CD4-positive, alpha-beta T cell treated with Interleukin-10 for 1 hour (primary cell): ENCODE measurements at places on chromosomes 3 and 15.

GRCh38 chr15:80114114-80114513 lies 38.7 kb upstream of the FAH start:
- no peak for DNase-seq

- no peak for DNase-seq
These were observed 114.8 kb downstream of the NR2E3 start for GRCh38 chr15:71925145-71925544.

- no peak for DNase-seq
These were observed 445.1 kb upstream of the RBMS3 start for GRCh38 chr3:28835751-28836150.

- DNase-seq = no peak
These were observed 392.9 kb upstream of the ROBO2 start for GRCh38 chr3:76646921-76647562.

GRCh38 chr3:10332481-10333348 lies 11.8 kb upstream of the SEC13 start:
- no peak for DNase-seq

DNA sequence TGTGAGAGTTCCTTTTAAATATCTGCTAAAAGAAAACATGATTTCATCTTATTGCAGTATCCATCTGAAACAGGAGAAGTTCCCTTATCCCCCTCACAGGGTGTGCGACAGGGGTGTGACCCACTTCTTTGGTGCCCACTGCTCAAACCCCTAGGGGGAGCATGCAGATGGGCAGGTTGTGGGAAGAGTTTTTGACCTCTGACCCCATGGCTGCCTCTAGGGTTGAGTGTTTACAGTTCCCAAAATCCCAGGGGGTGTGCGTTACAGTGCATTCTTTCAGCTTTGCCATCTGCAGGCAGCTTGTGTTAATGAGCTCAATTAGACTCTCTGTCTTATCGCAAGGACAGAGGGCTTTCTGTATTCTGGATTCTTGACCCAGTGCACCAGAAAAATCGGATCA lies 443.2 kb upstream of the FRG2C start:
- DNase-seq = no peak

GRCh38 chr3:154025007-154025406 lies 96.2 kb upstream of the ARHGEF26 start:
- DNase-seq = no peak

DNA sequence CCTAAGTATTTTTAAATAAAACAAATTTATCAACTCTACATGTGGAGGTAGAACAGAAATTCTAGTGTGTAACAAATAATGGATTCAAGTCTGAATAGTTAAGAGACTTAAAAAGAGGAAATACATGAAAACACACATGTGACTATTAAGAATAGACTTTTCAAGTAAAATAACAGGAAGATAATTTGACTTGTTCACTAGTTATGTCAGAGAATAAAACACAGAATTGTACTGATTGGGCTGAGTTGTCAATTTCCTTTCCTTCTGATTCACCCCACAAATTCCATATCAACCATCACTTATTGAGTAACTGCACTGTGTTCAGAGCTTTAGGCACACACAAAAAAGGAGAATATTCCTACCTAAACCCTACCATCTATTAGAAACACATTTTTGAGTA lies 557.2 kb downstream of the TUSC7 start:
- DNase-seq = no peak

DNA sequence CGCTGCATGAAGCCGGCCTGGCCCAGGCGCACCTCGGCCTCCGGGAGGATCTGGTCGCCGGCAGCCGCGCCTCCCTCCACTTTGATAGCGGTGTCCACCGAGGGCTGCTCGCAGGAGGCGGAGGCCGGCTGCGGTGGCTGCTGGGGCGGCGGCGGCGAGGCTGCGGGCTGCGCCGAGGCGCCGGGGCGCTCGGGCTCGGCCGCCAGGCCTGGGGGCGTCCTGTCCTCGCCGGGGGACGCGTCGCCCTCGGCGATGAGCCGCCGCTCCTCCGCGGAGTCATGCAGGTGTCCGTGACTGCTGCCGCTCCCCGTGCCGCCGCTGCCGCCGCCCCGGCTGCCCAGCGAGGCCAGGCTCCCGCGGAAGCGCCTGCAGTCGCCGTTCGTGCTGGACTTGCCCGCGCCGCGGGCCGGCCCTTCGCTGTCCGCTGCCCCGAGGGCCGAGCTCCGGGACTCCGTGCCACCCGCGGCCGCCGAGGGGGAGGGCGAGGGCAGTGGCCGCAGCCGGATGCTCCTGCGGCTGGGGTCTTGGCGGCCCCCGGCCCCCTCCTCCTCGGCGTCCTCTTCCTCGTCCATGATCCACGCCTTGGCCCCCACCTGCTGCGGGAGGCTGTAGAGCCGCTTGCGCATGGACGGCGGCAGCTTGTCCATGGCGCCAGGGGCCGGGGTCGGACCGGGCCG lies 996 bp downstream of the HCN4 start:
- no peak for DNase-seq

GRCh38 chr3:71055257-71056001 lies 528.1 kb downstream of the FOXP1 start:
- no peak for DNase-seq

DNA sequence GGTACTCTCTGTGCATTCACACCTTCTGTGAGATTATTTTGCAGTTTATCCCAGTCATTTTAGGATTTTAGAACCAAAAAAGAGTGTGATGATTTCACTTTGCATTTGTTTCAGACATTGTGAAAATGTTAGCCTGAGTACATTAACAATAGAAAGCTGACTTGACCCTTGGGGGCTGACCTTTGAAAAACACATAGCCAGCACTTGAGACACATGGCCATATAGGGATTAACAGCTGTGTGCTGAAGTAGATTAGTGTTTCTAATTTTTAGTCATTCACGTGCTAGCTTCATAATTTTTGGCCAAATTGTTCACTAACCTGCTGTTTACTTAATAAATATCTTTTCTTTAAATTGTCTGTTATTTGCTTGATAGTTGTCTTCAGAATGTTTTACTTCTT lies 3.5 kb downstream of the FEM1B start:
- no peak for DNase-seq

- DNase-seq = no peak
These were observed 5.4 kb downstream of the BTBD1 start for GRCh38 chr15:83061680-83062079.

DNA sequence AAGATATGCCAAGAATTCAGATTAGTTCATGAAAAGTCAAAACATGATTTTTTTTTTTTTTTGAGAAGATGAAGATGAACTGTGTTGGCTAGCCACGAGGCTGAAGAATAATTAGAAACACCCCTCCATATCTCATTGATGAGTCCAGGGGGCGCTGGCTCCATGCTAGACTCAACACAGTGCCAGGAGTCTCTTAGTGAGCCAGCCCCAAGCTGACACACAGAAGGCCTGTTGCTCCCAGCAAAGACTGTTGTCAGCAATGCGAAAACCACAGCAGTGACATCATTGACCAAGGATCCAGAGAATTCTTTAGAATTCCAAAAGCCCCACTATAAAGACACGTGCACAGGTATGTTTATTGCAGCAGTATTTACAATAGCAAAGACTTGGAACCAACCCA lies 185.2 kb downstream of the ANXA2 start:
- DNase-seq = no peak

- DNase-seq = no peak
These were observed 42.9 kb upstream of the ZNF710 start for GRCh38 chr15:89958107-89958805.

DNA sequence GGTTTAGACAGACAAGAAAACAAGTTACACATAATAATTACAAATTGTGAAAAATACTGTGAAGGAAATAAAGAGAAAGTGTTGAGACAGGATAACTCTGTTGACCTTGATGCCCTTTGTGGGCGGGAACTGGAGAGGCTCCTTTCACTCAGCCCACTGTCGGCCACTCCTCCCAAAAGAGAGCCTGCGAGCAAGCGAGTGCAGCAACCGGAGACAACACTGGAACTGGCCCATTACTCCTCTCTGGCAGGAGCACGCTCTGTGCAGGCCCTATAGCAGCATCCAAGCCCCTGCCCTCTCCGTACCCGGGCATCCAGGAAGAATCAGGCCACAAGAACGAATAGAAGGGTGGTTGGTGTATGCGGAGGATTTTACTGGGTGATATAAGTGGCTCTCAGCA lies 16.2 kb upstream of the DUT start:
- no peak for DNase-seq

GRCh38 chr15:72971766-72972165 lies 80.5 kb upstream of the NEO1 start:
- no peak for DNase-seq

- no peak for DNase-seq
These were observed 22.6 kb downstream of the CIP2A start for GRCh38 chr3:108566599-108566998.

DNA sequence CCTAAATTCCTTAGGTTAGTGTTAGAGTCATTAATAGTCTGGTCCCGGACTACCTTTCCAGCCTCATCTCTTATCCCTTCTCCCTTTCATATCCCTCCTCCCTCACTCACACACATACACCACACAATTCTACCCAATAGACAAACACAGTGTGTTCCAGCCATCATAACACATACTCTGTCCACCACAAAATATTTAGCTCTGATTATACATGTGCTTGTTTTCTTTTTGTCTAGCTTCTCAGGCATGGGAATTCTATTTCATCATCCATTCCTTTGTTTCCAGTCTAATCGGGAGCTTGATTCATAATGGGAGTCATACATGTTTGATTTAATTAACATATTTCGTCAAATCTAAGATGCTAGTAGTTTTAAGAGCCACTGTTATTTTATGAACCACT lies 161.8 kb upstream of the BFSP2 start:
- no peak for DNase-seq

DNA sequence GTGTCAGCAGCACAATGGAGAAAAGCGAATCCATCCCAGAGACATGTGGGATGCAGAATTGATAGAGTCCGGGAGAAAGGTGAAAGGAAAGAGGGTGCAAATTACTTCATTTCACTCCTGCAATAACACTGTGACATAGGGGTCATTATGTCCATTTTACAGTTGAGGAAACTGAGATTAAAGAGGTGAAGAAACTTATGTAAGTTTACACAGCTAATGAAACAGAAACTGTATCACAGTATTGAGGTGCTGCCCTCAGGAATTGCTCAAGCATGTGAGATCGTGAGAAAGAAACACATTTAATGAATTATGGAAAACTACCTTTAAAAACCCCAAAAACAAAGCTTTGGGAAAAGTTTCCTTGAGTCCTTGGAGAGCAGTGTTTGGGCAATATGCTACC lies 103.6 kb upstream of the PFN2 start:
- no peak for DNase-seq

DNA sequence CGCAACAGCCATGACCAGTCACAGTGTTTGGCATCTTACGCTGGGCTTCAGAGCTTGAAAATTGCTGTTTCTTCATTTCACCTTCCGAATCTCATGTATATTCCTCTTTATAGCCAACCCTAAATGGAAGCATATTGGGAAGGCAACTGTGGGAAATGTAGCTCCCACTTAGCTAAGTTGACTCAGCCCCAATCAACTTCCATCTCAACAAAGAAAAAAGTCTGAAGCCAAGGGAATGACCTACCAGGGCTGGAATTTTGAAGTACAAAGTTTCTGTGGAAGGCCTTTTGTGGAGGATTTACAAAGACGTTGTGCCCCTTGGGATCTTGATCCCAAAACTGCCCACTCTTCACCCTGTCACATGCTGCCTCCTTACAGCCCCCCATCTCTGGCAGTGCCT lies 85.2 kb upstream of the OXTR start:
- DNase-seq = no peak

- DNase-seq = no peak
These were observed 25.2 kb downstream of the TRIM71 start for GRCh38 chr3:32842987-32843386.

GRCh38 chr3:78913711-78914110 lies 854.1 kb downstream of the ROBO1 start:
- DNase-seq = no peak

DNA sequence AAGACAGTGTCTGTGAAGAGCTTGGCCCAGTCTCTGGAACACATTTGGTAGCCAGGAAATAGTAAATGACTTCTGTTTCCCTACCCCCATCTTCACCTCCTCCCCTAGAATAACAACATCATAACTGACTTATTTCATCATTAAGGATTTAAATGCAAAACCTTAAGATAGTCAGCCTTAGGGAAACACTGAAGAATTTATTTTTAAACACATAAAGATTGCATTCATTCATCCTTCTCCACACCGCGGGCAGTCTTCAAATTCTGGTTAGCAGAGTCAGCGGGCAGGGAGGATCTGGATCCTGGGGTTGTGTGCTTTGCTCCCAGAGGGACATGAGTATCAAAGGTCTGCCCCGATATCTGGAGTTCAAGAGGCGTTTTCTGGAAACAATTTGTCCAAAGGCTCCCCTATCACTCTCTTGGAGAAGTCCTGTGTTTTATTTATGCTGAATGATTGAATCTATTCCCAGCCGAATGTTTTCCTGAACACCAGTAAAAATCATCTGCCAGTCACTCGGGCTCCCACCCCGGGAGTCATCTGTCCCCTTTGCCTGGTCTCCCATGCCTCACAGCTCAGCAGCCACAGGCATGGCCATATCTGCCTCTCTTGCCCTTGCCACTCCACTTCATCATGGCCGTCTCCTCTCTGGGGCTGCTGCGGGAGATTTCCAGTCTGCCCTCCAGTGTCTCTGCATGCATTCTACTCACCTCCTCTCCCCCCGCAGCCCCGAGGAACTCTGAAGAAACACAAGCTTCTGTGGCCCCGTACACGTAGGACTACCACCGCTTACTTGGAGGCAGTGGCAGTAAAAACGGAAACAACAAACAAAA lies 234.7 kb upstream of the CTDSPL start:
- DNase-seq = no peak

DNA sequence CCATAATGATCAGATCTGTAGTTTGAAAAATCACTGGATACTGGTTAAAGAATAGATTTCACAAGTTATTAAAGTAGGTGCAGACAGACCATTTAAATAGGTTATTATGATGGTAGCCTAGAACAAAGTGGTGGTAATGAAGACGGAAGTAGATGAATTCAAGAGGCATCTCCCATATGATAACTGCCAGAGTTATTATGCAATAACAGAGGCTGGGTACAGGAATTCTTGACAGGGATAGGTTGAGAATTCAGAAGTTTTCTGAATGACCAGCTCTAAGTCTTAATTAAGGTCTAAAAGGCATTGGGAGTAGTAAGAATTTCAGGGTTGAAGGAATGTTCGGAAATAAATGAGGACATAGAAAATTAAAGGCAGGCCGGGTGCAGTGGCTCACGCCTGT lies 108.9 kb downstream of the PEAK1 start:
- DNase-seq = no peak

GRCh38 chr15:44710236-44711095 lies 657 bp downstream of the PATL2 start:
- peak; percentile 79 for DNase-seq
